ENCODE measurements at places on chromosomes 13 and 19. TPM values are rescaled to one million over a fixed set of nuclear protein-coding genes. Genes with fewer than 3 reads are reported as not detected.

SHC2 gene
- total RNA-seq, result 4.1 TPM

OR7A5 gene
- total RNA-seq, result not detected

KLK2 gene
- not detected for total RNA-seq

FLT1 gene
- 8.9 TPM for total RNA-seq

PLK5 gene
- total RNA-seq, result not detected

ANGPTL8 gene
- total RNA-seq, result not detected

CNFN gene
- total RNA-seq, result not detected

WTIP gene
- total RNA-seq, result 52.2 TPM

DEDD2 gene
- total RNA-seq, result 16.6 TPM

POSTN gene
- total RNA-seq, result 24.5 TPM

CATSPERD gene
- not detected for total RNA-seq

GPR180 gene
- total RNA-seq, result 4.1 TPM

KLK3 gene
- not detected for total RNA-seq

CACNA1A gene
- total RNA-seq, result 5.0 TPM

SLC17A7 gene
- total RNA-seq, result 0.12 TPM

NCAN gene
- not detected for total RNA-seq

KLK14 gene
- total RNA-seq, result not detected

S1PR4 gene
- not detected for total RNA-seq

CCL25 gene
- total RNA-seq, result not detected

CYP2A13 gene
- total RNA-seq, result not detected

BCAM gene
- total RNA-seq, result 2.6 TPM

Measured in smooth muscle cell of the coronary artery (primary cell).